ENCODE measurements at places on chromosomes 16 and 17. TPM values are rescaled to one million over a fixed set of nuclear protein-coding genes. Genes with fewer than 3 reads are reported as not detected.

PTX4 gene
- 0.26 TPM for total RNA-seq

GRCh38 chr16:23148513-23149266, 562 bp downstream of the USP31 start:
- DNase-seq = peak; percentile 80

DNA sequence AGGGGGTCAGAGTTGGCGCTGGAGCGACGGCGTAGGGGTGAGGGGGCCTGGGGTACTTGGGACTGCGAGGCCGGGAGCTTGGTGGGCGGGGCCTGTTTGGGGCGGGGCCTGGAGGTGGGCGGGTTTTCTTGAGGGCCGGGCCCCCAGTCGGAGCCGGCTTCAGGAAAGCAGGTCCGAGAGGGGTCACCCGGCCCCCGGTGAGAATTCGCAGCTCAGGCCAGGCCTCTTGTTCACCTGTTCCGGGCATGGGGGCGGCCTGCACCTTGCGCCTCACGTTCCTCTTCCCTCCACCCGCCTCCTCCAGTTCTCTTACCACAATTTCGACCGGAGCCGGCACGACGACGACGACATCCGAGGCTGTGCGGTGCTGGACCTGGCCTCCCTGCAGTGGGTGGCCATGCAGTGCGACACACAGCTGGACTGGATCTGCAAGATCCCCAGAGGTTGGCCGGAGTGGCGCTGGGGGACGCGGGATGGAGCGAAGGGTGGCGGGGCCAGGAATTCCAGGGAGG, 52.5 kb downstream of the MRC2 start:
- DNase-seq = peak; percentile 80

DLG4 gene
- 54.7 TPM for total RNA-seq

- DNase-seq = no peak
Measured at GRCh38 chr17:45965812-45966211, 33.2 kb upstream of the STH start.

- no peak for DNase-seq
Measured at GRCh38 chr16:85564277-85565051, 48.7 kb upstream of the GSE1 start.

DNA sequence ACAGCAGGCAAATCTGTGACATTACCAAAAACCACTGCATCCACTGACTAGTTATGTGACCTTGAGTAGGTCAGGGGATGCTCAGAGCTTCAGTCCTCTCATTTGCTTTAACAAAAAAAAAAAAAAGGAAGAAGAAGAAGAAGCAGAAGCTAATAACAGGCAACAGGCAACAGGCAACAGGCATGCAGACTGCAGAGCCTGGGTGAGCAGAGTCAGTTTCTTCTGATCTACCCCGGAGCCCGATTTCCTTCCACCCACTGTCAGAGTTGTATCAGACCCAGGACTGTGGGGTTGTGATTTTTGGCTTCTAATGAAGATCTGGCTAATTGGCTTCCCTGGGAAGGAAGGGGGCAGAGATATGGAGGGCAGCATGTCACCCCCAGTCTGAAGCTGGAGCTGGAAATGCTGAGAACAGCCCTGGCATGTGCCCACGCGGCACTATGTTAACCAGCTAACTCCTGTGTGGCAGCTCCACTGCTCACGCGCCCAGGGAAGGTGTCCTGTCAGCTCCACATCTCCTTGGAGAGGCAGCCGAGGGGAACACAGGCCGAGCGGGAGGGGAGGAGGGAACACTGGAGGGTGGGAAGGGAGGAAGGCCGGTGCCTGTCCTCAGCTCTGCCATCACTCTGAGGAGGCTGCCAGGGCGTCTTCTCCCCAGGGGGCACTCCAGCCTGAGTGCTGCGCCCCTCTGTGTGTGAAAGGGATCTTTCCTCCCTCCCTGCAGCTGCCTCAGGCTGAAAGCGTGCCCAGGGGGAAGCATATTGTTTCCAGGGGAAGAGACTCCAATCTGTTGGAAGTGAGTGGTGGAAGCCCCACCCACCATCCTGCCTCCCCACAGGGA, 17.6 kb downstream of the SRCIN1 start:
- no peak for DNase-seq

- peak; percentile 44 for DNase-seq
Measured at GRCh38 chr17:78122931-78123249, 5.7 kb downstream of the TMC6 start.

DNA sequence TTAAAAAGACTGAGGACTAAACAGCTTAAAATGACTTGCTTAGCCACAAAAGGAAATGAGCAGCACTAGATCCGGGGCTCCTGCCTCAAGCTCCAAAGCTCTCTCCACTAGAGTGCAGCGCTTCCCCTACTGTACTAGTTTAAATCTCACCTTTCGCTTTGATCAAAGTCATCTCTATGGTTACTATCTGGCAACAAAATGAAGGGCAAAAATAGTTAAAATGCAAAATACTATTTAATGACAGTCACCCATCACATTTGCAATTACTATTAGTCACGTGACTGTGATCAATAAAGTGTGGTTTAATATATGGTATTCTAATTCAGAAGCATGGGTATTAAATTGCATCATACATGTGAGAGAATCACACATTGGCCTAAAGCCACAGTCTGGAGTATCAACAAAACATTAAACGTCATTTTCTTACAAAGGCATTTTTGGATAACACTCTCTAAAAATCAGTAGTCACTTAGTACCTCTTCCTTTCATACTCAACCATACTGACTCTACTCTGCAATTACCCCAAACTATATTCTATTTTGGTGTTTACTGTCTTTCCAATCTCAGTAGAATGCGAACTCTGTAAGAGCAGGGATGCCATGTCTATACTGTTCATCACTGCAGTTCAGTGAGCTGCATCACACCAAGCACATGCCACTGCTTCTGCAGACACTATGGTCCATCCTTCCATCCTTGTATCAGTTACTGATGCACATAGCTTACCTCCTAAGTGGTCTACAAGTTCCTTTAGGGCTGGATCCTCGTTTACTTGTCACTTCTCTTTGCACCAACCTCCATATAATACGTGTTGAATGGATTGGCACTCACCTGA, 6.2 kb downstream of the PSMD12 start:
- no peak for DNase-seq

- no peak for DNase-seq
Measured at GRCh38 chr17:80603396-80603795, 58.8 kb downstream of the RPTOR start.

DNA sequence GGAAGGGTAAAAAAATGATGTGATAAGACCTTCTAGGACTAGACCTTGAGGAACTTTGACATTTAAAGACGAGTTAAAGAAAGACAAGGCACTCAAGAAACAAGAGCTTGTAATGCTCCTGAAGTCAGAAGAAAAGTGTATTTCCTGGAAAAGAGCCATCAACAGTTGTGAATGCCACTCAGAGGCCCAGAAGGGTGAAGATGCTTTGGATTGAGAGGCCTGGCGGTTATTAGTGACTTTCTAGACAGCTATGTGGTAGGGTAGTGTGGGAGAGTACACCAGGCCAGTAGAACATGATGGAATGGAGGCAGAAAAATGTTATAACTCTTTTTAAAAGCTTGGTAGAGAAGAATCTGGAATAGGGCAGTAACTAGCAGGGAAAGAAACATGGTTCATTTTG, 34.1 kb upstream of the ANKFN1 start:
- no peak for DNase-seq

VTN gene
- total RNA-seq = 1.5 TPM

DNA sequence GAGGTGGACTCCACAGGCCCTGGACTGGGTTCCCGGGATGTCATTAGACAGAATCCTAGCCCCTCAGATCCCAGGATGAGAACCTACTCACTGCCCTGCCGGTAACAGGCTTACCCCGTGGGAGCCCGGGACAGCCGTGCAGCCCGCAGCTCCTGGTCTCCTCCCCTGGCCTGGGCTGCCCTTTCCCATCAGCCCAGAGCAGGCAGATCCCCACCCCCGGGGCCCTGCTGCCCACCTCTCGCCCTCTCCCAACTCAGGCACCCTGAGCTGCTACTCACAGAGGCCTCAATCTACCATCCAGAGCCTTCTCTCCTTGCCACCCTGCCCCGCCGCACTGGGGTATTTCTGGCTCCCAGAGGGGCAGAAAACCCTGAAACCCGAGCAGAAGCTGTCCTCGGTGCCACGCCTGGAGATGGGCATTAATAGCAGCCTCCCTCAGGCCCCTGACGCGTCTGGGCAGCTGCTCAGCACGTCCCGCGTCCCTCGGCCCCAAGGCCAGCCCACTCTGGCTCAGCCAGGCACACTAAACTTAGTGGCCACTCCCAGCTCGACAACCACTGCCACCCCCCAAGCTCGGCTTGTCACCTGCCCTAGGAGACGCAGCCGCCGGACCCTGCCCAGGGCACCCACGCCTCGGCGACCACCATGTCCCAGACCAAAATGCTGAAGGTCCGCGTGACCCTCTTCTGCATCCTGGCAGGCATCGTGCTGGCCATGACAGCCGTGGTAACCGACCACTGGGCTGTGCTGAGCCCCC, at the start of gene CACNG1:
TSS of gene CACNG1 (plus strand) at position 539 of the 757 bp plus-strand sequence. CDS start at position 646, 107 bp downstream.
- DNase-seq = no peak
